ENCODE measurements at places on chromosomes 2 and 18.

DNA sequence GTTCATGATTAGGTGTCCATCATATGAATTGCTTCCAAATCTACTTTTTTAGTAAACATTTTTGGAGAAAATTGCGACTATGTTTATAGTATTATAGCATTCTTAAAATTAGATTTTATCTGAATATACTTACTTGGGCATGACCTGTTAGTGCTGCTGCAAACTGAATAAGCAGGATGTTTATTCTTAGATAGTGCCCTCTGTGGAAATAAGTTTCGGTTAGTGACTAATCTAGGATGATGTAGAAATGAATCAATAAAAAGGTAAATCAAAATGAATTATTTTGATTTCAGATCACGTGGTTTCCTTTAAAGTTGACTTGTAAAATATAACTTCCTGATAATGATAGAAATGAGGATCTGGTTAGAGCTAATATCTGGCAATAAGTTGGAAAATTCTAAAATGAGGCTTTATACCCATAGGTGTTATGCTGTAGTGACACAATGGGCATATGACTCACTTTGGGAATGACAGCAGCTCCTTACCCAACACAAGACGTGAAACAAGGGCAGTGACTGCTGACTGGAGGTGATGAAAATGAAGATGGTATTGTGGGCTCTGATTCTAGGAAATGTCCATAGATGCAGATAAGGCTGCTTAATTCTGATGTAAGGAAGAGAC lies 165.8 kb upstream of the TCF4 start:
- DNase-seq: no peak

- DNase-seq: no peak
Measured at GRCh38 chr18:58761241-58761969, 90.1 kb downstream of the MALT1 start.

GRCh38 chr18:67331857-67332256 lies 184.7 kb downstream of the DSEL start:
- no peak for DNase-seq

DNA sequence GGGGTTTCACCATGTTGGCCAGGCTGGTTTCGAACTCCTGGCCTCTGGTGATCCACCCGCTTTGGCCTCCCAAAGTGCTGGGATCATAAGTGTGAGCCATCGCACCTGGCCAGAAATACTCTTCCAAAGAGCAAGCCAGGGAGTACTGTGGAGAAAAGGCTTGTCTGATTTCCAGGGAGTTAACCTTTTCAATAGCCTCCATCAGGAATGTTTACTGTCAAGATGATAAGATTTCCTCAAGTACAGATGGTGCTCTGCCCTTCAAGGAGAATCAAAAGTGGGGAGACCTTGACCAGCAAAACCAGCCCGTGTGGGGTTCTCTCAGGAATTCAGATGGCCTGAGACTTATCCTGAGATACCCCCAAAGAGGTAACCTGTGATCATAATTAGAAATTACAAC lies 237.2 kb downstream of the PRKCE start:
- no peak for DNase-seq

GRCh38 chr18:62744076-62744968 lies 29.0 kb downstream of the PHLPP1 start:
- no peak for DNase-seq

DNA sequence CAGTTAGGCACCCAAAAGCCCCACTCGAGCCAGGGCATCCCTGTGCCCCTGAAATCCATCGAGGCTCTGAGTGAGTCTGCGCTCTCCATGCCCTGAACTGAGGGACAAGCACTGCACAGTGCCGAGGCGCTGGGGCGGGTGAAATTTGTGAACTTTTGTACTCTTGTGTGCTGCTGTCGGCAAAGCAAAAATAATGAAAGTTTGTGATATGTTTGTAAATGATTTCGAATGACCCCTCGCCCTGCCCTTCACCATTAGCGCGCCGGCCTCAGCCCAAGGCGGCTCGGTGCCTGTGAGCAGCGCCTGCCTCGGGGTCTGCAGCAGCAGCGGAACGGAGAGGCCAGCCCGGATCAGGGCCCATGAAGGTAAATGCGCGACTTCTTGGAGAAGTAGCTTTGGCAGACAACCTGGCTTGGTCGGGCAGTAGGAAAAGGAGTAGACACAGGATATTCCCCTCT lies 1.8 kb upstream of the HOXD4 start:
- DNase-seq: no peak

GRCh38 chr2:7288484-7288883 lies 371.3 kb downstream of the RNF144A start:
- DNase-seq: no peak

DNA sequence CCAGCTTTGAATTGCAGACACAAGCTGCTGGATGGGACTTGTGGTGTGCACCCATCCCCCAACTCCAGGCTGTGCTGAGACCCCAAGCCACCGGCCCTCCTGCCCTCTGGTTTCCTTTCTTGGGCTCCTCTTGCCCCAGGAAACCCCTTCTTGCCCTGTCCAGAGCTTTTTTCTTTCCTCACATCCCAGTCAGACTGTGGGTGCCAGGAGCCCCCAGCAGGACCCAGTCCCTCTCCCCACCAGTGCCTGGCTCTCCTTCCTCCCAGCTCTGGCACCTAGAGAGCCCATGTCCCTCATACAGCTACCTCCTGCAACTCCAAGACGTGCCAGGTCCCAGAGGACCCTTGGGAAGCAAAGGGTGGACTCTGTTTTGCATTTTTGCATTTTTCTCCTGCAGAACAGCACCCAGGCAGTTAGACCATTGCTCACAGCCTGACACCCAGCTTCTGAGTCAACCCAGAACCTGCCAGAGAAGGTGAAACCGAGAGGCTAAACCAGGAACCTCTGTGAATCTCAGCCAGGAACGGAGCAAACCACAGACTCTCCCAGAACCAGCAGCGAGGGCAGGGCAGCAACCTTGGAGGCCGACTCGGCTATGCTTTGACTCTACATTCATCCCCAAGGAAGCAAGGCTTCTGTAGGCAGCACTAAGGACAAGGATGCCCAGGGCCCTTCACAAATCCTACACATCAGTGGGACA lies 221.1 kb downstream of the ANAPC1 start:
- DNase-seq: peak; percentile 39

DNA sequence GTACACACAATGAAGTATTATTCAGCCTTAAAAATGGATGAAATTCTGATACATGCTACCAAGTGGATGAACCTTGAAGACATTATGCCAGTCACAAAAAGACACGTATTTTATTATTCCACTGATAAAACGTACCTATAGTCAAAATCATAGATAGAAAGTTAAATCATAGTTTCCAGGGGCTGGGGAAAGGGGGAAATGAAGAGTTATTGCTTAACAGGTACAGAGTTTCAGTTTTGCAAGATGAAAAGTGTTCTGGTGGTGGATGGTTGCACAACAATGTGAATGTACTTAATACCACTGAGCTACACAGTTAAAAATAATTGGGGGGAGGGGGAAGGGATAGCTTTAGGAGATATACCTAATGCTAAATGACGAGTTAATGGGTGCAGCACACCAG lies 279.0 kb upstream of the STON1 start:
- no peak for DNase-seq

- DNase-seq: no peak
Measured at GRCh38 chr18:78736015-78736690, 243.5 kb upstream of the SALL3 start.

Data from right hindlimb (tissue), 1 donor.